CD4-positive, alpha-beta T cell treated with Interleukin-15 for 1 hour (primary cell): ENCODE measurements at places on chromosomes 1 and 21.

GRCh38 chr21:34812504-34813265 lies 143.9 kb downstream of the CLIC6 start:
- no peak for DNase-seq

DNA sequence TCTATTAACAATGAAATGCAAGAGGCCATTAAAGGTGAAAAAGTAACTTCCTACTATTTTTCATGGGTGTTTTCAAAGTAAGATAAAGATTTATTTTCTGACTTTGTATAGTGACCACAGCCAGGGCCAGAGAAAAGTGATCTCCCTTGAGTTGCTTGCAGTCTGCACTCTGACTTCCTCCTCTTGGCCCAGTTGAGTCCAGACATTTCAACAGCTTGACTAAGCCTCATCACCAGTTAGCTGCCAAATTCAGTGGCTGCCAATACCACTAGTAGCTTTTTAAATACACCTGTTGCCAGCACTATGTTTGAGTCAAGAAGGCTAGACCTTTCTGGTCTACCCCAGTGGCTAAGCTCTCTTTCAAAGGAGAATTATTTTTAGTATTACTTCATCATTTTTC lies 3.7 kb upstream of the NEK7 start:
- DNase-seq, result no peak

- no peak for DNase-seq
Observed at GRCh38 chr1:220804202-220804586, 17.5 kb downstream of the MTARC1 start.

GRCh38 chr1:157360023-157360390 lies 192.3 kb downstream of the FCRL5 start:
- DNase-seq, result no peak

- DNase-seq, result no peak
Observed at GRCh38 chr1:26070296-26070962, 3.0 kb upstream of the TRIM63 start.

- DNase-seq, result no peak
Observed at GRCh38 chr1:210624722-210625121, 296.0 kb downstream of the HHAT start.

GRCh38 chr1:165894591-165894990 lies 67.2 kb downstream of the UCK2 start:
- DNase-seq, result no peak

DNA sequence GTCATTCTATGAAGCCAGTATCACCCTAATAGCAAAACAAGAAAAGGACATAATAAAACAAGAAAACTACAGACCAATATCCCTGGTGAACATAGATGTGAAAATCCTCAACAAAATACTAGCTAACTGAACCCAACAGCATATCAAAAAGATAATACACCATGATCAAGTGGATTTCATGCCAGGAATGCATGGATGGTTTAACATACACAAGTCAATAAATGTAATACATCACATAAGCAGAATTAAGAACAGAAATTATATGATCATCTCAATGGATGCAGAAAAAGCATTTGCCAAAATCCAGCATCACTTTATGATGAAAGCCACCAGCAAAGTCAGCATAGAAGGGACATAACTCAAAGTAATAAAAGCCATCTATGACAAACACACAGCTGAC lies 6.5 kb upstream of the PM20D1 start:
- no peak for DNase-seq

DNA sequence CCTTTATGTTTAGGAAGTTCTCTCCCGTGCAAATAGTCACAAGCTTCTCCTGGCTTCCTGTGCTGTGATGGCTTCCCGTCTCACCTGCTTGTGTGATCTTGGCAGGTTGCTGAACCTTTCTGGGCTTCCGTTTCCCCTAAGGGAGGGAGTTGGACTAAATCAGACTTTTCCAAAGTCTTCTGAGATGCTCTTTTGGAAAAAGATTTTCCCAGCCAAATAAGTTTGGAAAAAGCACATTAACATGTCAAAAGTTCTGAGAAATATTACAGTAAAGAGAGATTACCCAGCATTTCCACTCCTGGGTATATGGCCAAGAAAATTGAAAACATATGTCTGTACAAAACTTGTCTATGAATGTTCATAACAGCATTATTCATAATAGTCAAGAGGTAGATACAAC lies 36.0 kb upstream of the TENT5C start:
- DNase-seq, result no peak

DNA sequence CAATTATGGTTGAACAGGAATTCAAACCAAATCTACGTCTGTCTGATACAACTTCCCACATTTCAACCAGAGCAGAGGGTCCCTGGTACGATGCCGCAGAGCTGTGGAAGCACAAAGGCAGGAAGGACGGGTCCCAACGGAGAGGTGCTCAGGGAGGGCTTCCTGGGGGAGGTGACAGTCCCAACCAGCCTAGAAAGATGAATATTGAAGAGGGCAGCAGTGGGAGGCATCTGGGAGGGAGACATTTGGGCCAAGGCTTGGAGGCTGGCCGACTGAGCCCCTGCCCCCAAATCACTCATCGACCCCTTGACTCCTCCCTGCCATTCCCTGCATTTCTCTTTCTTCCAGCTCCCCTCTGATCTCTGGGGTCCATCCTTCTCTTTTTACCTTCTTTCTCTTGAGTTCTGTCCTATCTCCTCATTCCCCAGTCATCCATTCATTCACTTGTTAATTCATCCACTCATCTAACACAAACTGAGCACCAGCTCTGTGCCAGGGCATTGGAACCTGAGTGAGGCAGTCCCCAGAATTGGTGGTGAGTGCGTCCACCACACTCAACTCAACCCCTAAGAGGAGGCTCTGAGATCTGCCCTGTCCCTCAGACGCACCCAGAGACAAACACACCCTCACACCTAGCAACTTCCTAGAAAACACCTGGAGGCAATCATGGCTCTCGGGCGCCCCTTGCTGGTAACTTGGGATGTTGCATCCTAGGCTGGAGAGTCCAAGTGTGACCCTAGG lies 13.2 kb upstream of the CELA3B start:
- DNase-seq, result peak; percentile 73

DNA sequence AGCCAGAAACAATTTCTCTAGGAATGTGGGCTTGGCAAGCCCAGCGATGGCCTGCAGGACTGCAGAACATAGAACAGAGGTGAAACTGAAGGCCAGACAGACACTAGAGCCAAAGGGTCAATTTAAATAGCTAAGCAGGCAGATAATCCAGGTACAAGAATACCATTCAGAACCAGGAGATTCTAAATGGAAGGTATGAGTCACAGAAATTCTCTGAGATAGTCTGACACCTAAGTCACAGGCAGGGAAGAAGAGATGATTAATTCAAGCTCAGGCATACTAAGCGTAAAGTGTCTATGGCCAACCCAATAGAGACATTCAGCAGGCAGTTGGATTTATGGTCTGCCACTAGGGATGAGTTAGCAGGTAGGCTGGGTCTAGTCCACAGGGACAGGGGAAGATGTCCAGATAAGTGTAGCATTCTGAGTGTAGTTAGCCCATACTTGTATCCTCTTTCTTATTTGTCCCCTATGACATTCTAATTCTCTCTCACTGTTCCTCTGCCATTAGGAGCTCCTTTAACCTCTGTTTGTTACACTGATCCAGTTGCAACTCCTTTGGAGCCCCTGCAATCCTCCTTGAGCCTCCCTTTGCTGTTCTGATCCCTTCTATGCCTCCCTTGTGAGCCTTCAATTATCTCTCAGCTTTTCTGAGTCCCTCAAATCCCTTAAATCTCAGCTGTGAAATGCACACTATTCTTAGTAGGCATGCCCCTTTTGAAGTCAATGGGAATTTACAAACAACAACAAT lies 383.8 kb downstream of the LMO4 start:
- no peak for DNase-seq

- DNase-seq, result no peak
Observed at GRCh38 chr1:100518023-100518422, 19.9 kb upstream of the GPR88 start.

DNA sequence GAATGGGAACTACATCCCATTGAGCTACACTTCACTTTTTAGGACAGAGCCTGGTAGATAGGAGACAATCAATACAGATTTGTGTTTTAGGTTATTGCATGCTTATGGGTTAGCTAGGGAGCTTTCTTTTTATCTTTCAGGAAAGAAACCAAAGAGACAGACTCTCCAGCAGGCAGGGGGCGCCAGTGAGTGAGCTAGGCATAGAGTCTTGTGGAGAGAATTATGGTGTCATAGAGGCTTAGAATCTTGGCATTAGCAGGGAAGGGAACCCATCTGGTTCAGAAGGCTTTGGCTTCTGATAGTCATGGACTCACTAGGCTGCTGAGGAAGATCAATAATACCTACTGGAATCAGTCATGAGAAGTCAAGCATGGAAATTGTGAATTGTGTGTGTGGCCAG lies at the start of gene SMCP:
Gene SMCP (plus strand): TSS at position 281 of the 400 bp plus-strand sequence. CDS start 6,101 bp downstream, outside the sequence.
- no peak for DNase-seq

DNA sequence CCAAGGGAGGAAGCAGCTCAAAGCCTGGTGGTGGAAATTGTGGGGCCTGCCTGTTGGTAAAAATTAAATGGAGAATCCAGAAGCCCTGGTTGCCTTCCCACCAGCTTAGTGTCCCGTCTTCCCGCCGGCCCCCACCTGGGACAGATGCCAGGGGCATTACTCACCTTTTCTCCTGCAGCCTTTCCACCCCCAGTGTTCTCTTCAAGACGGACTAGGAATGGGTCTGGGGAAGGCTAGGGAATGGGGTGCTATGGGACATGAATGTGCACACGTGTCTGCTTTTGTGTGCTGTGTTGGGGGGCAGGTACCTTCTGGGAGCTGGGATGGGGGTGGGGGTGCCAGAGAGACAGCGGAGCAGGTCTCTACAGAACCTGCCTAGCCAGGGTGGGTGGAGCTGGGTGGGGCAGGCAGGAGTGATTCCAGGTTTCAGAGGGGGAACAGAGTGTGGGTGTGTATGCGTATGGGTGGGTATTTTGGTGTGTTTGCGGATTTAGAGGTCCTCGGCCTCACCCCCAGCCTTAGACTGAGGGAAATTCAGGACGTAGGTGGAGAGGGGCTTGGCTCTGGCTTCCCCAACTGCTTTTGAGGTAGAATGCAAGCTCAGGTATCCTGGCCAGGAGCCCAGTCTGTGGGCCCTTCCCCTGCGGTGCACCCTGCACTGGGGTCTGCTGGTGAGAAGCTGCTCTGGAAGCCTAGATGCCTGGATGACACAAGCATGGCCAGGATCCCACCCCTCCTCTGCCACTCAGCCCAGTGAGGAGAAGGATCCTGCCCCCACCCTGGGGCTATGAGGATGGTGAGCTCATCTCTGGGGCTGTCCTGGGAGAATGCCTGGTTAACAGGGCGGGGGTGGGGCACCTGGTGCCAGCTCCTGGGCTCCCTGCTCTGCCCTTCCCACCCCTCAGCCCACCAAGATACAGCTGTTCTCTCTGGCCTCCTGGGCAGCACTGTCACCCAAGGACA lies 7.8 kb downstream of the VANGL2 start:
- no peak for DNase-seq

- no peak for DNase-seq
Observed at GRCh38 chr21:38619480-38619879, 121.2 kb upstream of the ERG start.
